ENCODE measurements at places on chromosomes 11 and 22. TPM values are rescaled to one million over a fixed set of nuclear protein-coding genes. Genes with fewer than 3 reads are reported as not detected.

GRCh38 chr11:107563702-107564101 is 1.8 kb downstream of the ALKBH8 start:
- peak; percentile 60 for DNase-seq

The STK33 gene
- 8.2 TPM for total RNA-seq

The SLC35E4 gene
- total RNA-seq, result 11.4 TPM

The TSSK2 gene
- not detected for total RNA-seq

DNA sequence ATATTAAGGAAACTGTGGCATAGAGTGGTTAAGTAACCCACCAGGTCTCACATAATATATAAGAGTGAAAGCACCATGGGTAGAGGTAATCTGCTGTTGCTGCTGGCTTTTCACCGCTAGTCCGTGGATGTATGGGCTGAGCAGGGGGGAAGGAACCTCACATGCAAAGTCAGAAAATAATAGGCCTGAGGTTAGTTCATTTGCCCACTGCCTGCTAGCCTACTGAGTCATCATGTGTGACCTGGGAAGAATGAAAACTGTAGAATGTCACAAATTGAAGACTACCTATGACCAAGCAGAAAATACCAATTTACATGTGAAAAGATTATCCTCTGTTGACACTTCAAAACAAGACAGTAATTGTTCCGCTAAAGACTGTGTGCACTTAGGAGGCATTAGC is 560.1 kb upstream of the FAT3 start:
- peak; percentile 23 for DNase-seq

The OSBPL5 gene
- total RNA-seq, result 6.5 TPM

DNA sequence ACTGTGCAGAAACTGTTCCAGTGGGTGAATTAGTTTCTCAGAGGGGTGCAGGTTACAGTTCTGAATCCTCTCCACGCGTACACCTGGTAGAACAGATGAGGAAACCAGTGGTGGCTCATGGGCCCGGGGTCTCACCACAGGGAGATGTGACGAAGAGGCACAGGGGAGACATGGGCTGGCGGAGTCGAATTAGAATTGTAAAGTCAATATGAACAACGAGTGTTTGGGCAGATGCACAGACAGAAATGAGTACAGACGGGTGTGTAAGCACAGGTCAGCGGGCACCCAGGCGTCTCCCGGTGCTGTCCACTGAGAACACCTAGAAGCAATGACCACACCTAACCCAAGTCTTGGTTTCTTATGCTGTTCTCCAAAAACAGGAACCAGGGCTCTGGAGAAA is 41.8 kb downstream of the GNB1L start:
- no peak for DNase-seq

- DNase-seq, result no peak
These were observed 347.0 kb downstream of the CADM1 start for GRCh38 chr11:115157247-115157646.

GRCh38 chr11:72724851-72725723 is 27.1 kb downstream of the ARAP1 start:
- DNase-seq, result peak; percentile 76

- DNase-seq, result no peak
These were observed 14.5 kb downstream of the XNDC1N start for GRCh38 chr11:71913756-71914526.

The IFTAP gene
- 21.6 TPM for total RNA-seq

- DNase-seq, result no peak
These were observed 79.0 kb downstream of the APIP start for GRCh38 chr11:34836958-34837856.

- DNase-seq, result peak; percentile 98
These were observed 5.0 kb upstream of the CCDC88B start for GRCh38 chr11:64334764-64335735.

The OR8D4 gene
- not detected for total RNA-seq

GRCh38 chr11:117627259-117627658 is 169.8 kb downstream of the DSCAML1 start:
- DNase-seq, result no peak

- no peak for DNase-seq
These were observed 7.7 kb upstream of the NEAT1 start for GRCh38 chr11:65414776-65415498.

DNA sequence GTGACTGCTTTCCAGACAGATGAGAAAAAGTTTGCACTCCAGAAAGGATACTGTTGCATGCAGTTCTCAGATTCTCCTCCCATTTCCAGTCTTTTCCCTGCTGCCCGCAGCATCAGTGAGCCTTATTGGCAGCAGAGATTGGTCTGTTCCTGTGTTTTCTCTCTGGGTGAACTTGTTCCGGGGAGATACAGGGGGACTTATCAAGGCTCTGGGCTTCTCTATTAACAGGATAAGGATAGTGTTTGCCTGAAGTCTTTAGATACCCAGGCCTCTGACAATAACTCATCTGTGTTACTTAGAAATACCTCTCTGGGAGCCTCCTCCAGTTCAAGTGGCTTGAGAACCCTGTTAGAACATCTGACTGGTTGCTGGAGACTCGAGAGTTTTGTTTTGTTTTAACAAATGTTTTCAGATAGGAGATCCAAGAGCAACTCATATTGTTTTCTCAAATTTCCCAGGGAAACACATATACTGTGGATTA is 154.7 kb downstream of the BLID start:
- no peak for DNase-seq

The TSGA10IP gene
- total RNA-seq, result not detected

- DNase-seq, result no peak
These were observed 6.1 kb upstream of the RFPL2 start for GRCh38 chr22:32211011-32211410.

DNA sequence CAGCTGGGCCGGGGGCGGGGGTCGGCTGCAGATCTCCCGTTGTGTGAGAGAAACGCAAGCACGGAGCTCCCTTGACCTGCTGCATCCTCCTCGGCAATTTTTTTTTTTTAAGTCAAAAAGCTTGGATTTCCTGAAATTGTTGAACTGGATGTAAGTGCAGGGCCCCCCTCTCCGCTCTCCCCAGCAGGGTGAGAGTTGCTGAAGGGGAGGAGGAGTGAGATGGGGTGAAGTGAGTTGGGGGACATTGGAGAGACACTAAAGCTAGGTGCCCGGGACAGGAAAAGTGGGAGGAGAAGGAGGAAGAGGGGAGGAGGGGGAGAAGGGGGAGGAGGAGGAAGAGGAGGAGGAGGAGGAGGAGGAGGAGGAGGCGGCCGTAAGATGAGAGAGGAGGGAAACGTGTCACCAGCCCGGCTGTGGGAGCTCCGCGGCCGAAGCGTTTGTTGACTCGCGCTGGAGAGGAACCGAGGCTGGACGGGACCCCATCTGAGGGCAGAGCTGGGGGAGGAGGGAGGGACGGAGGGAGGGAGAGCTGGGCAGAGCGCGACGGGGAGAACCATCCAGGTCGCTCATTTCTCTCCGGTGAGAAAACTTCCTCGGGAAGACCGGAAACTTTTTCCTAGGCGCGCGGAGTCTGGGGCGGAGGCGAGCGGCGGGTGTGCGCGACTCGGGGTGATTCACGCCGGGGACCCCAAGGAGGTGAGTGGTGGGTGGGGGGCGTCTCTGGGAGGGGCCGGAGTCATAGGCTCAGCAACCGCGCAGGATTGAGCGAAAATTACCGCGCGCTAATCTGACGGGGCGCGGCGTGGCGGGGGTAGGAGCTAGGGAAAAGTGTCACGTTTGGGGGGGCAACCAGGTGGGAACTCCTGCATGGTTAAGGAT is 80.2 kb downstream of the PRR5L start:
- peak; percentile 68 for DNase-seq

DNA sequence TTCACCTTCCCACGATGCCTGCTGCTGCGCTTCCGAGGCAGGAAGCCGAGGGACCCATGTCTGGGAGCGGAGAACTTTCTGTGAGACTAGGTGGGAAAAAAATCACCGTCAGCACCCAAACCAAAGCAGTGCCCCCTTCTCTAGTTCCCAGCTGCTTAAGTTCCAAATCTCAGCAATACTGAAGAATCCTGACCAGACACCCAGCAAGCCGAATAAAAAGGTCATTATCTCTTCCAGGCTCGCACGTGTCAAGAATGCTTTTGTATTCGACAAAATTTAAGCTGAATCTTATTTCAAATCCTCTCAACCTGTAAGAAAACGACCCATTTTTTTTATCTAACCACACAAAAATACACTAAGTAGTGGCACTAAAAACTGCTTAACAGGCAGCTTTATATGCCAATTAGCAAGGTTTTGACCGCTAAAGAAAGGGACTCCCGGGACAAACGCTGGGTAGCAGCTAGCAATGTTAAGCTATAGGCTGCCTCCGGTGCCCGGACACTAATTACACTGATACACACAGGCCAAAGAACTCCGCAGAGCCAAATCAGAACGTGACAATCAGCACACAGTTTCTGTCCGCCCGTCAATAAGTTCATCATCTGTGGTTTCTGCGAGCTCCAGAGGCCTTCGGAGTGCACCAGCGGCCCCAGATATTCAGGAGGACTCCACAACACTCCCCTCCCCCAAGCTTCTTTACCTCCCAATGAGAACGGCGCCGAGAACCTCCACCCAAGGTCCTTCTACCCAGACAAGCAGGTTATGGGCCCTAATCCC is 728 bp downstream of the RPL3 start:
- DNase-seq, result no peak

DNA sequence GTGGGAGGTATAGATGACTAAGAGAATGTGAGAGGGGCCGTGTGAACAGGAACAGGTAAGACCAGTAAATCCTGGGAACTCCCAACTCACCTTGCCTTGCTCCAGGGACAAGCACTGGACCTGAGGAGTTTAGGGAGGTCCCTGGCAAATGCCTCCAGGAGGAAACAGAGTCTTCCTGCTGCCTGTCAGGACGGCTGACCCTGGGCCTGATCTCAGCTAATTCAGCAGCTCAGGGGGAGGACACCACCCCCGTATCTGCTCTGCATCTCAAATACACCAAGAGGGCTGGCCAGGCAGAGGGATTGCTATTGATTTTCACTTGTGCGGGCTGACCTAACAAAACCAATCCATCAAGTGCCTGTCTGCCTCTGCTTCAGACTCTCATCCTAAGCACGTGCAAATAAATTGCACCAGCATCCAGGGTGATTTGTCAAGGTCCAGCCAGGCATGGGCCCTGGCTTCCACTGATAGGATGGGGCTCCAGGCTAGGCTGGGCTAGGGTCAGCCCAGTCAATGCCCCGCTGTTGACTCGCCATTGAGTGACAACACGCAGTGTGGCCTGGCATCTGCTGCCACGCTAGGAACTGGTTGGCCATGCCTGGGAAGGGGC is 20.3 kb downstream of the UQCR10 start:
- no peak for DNase-seq

GRCh38 chr11:111851636-111852035 is 19.7 kb downstream of the ALG9 start:
- no peak for DNase-seq

DNA sequence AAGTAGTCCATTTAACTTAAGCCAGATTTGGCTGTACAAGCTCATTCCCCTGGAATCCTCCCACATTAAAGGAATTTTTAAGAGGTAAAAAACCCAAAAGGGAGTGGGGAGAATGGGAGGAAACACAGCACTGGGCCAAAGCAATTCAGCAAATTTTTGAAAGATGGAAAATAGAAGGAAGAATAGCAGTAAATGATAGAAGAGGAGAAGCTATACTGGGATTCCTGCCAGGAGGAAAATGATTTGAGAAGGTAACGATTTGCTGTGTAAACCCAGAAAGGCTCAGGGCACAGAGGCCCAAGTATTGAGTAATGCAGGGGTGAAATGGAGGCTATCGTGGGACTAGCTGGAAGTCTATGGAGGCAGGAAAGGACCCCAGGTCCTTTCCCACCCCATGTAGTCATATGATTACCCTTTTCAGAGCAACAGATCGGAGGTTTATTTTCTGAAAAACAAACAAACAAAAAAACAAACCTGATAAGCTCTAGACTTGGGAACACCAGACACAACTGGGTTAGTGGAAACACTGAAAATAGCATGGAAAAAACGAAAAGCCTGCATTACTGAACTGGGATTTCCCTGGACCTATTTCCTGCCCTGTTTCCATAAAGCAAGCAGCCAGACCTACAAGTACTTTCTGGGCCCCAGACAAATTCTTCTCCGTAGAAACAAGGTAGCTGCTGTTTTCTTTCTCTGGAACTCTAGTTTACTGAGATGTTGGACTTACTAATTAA is 140.0 kb downstream of the SWAP70 start:
- no peak for DNase-seq

The HTR3A gene
- not detected for total RNA-seq

Data from Daoy (cell line).